ENCODE measurements at places on chromosomes 6 and 20.

DNA sequence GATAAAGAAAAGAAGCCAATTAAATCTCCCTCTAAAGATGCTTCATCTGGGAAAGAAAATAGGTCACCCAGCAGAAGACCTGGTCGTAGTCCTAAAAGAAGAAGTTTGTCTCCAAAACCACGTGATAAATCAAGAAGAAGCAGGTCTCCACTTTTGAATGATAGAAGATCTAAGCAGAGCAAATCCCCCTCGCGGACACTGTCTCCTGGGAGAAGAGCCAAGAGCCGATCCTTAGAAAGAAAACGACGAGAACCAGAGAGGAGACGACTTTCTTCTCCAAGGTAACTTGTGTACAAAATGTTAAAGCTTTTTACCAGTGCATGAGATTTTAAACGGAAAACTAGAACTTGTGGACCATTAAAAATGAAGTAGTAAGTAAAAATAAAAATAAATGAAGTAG is 46.5 kb downstream of the FAM217A start:
- DNase-seq = no peak

DNA sequence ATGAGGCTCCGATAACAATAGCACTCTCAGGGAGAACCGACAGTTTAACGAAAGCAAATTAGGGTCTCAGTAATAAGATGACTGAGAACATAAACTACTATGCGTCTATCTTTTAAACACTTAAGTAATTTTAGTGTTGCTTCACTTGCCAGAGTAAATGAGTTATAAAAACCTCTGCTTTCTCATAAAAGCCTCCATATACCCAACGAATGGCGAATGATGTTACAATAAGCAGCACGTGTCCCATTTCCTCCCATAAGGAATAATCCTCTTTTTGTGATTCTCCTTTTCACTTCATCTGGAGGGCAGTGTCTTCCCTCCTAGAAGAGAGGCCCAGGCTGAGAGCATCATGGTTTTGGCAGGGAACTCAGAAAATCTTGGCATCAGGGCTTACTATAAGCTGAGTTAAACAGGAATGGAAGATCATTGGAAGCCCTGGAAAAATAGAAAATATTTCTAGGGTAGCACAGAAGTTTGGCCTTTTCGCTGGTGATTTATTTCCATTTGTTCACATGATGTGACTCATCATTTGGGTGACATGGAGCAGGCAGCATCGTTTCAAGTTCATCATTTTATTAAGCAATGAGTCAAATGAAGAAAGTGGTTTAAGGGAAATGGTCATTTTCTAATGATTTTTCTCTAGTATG is 255.4 kb downstream of the ATXN1 start:
- no peak for DNase-seq

DNA sequence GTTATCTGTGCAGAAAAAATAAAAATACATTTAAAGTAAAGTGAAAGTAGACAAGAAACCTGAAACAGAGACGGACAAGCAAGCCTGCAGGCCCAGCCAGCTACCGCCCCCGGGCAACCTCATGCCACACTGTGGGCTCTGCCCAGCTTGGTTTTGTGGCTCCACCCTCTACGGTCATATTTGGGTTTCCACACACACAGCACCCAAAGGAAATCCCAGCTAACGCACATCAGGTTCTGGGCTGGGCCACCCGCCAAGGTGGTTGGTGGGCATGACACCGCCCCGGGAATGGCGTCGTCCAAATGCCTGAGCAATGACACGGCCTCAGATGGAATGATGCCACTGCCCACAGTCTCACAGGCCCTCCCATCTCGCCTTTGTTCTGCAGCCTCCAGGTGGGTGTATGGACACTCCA is 22.9 kb downstream of the FAM110A start:
- no peak for DNase-seq

DNA sequence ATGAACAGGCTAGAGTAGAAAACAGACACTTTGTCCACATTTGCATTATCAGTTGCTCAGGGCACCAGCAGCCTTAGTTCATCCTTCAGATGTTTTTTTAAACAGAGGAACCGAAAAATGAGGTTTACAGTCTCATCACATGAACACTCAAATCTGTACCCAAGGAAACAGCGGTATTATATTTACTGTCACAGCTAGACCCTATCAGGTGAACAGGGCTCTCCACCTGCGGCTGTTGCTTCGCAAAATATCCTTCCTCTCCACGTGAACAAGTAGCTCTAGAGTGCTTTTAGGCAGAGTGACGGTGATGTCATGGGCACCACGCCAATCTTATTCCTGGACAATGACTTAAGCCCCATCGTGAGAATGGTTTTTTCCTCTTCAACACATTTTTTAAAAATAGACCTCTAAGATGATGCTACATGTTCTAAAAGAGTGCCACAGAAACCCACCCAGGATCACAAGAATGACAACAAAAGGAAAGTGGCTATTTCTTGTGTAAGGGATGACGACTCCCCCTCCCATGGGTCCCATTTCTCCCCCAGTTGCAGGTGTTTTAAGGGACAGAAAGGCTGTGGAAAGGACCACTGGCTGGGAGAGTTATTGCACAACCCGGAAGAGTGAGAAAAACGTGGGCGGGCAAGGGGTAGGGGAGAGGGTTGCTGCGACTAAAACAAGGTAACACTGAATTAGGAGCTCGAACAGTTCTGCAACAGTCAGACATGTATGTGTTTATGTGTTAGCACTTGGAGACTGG is 77.7 kb downstream of the EFHC1 start:
- DNase-seq = no peak

DNA sequence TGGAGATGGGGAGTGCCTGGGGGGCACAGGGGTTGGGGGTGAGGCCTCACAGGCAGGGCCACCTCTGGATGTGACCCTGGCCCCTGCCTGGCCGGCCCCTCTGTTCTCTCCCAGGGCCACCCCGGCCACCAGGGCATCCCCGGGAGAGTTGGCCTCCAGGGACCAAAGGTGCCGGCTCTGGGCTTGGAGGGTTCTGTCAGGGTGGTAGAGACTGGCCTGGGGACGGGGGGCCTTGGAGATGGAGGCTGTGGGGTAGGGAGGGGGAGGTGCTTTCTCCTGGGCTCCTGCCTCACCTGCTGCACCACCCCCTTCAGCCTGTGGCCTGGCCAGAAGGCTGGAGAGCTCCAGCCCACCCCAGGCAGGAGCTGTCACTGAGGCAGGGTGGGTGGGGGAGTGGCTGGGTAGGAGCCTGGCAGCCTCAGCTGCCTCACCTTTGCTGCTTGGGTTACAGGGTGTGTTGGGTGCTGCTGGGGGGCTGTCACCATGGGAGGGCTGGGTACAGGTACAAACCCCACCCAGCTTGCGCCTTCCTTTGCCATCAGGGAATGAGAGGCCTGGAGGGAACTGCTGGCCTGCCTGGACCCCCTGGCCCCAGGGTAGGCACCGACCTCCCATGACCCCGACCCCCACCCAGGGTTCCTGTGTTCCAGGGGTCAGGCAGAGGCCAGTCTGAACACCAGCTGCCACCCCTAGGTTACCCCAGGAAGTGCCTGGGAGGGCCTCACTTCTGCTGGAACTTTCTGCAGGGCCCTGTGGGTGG is 32.7 kb downstream of the COL20A1 start:
- no peak for DNase-seq

- DNase-seq = no peak
Observed at GRCh38 chr6:25257686-25258348, 21.4 kb upstream of the CARMIL1 start.

GRCh38 chr20:12597551-12597950 is 411.2 kb upstream of the SPTLC3 start:
- DNase-seq = no peak

DNA sequence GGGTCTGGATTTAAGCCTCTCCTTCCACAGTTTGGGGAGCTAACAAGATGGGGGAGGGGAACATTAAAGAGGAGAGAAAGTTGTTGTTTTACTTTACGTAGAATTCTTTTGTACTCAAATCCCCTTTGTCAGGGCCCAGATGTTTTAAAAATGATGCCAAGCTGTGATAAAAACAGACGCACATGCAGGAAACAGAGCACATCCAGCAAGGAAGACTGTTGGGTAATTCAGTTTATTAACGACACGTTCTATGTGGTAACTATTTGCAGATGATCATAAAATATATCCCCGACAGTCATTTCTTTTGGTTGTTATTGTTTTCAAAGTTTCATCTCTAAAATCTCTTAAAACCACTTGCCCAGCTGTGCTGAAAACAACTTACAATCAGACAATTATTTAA is 307.0 kb upstream of the PRDM1 start:
- DNase-seq = no peak

DNA sequence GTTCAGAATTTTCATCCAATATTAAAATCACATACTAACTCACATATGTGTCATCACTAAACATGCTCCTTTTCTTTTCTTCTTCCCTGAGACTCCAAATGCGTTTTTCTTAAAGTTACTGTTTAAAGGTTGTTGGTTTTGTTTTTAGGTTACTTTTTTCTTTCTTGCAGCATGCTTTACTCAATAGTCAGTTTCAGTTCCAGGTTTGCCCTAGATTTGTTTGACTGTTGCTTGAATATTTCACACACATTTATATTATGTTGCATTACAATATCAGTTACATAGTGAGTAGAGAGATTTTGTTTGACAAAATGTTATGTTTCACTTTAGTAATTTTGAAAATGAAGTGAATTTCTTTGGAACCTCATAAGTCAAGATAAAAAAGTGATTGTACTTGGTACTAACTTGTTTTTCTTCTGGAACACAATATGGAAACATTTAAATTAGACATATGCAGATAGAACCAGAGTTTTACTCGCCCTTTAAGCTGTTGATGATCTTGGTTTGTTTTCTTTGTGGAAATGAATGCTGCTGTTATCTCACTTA is 27.3 kb downstream of the FNDC1 start:
- DNase-seq = no peak

GRCh38 chr6:111721753-111722154 is 116.1 kb upstream of the TRAF3IP2 start:
- DNase-seq = no peak

All from stimulated activated CD8-positive, alpha-beta memory T cell treated with anti-CD3 and anti-CD28 coated beads, Interleukin-7, amount 100 ng/mL, for 1 hour (primary cell).